ENCODE measurements at places on chromosomes 7 and 10.

GRCh38 chr7:35375516-35375915, 121.6 kb upstream of the TBX20 start:
- H3K27ac ChIP-seq: no peak overlapping the region
- DNase-seq: no peak
- H3K4me3 ChIP-seq: no peak overlapping the region
- H3K4me1 ChIP-seq: no peaks in the 10 kb centered on the region

- no peak for DNase-seq
- no peaks in the 10 kb centered on the region for H3K27me3 ChIP-seq
- H3K36me3 ChIP-seq: peaks cover 9% of the 10 kb centered on the region
- H3K4me3 ChIP-seq: no peak overlapping the region
- no peak overlapping the region for H3K27ac ChIP-seq
These were observed 71.8 kb upstream of the RPA3 start for GRCh38 chr7:7790041-7790741.

DNA sequence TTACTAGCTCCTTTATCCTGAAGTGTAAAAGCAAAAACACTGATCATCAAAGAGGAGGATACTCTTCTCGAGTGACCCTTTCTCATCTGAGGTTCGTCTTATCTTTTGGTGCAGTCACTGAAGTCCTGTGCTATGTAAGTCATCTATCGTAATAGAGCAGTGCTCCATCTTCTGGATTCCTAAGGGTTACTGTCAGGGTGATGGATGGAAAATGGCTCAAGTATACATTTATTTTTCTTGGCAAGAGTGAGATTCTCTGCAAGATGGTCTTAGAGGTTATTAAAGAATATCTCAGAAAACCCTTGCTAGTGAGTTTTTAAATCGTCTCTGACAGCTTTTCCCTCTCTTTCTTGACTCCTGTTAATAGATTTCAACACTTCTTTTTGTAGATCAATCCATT, 12.4 kb downstream of the PRKG1 start:
- H3K27me3 ChIP-seq: no peaks in the 10 kb centered on the region
- no peak overlapping the region for H3K4me3 ChIP-seq
- H3K36me3 ChIP-seq: no peaks in the 10 kb centered on the region
- no peak overlapping the region for H3K27ac ChIP-seq
- DNase-seq: no peak

DNA sequence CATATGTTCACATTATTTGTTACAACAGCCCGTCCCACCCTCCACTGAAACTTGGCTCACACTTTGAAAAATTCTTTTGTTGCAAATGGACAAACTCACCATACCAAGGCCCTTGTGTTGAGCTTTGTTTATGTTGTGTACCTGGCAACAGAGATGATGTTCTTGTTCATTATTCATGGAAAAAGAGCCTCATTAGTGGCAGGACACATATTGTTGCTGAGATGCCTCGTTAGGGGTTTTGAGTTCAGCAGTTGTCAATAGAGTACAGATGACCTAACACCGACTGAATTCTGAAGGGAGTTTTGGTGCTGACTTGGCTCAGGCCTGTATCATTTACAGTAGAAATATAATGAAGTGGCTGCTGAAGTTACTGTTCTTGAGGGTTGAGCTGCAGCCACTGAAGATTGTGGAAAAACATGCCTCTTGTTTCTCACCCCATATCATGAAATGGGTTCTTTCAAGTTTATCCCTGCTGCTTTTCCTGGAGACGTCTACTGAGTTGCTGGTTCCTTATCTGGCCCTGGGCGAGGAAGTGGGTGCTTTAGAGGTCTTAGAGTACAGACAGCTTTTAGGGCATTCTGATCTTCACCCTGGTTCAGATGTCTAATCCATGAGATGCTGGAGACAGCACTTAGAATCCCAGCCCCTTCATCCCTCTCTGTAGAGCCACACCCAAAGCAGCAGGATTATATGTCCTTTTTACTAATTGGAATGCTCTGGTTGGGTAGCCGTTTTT, 149.7 kb downstream of the WNT2 start:
- H3K4me1 ChIP-seq: no peaks in the 10 kb centered on the region
- no peaks in the 10 kb centered on the region for H3K27me3 ChIP-seq
- no peak for DNase-seq
- no peaks in the 10 kb centered on the region for H3K36me3 ChIP-seq

DNA sequence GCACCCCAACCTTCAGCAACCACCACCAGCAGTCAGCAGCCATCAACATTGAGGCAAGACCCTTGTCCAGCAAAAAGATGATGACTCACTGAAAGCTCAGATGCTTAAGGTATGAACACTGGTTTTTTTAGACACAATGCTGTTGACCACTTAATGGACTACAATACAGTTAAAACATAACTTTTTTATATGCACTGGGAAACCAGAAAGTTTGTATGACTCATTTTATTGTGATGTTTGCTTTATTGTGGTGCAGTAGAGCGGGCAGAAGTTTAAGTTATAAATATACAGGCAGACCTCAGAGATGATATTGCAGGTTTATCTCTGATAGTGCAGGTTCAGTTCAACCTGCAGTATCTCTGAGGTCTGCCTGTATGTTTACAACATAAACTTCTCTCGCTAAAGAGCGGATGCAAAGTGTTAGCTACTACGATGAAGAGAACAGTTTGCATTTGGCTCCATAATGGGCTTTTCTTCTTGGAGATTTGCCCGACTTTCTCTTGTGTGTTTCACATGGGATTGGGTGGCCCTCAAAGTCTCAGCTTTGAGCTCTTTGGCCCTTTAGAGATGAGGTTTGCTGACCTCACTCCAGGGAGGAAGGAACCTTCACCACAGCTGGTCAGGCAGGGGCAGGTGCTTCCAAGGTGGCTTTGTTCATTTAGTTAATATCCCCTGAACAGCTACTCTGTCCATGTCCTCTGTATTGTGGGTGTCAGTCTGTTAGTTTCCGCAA, 84.4 kb upstream of the SHH start:
- H3K27me3 ChIP-seq: no peaks in the 10 kb centered on the region
- DNase-seq: no peak
- H3K4me1 ChIP-seq: no peaks in the 10 kb centered on the region
- H3K4me3 ChIP-seq: no peak overlapping the region

- DNase-seq: no peak
- no peak overlapping the region for H3K27ac ChIP-seq
These were observed 23.2 kb upstream of the LAMB1 start for GRCh38 chr7:108026116-108026515.

DNA sequence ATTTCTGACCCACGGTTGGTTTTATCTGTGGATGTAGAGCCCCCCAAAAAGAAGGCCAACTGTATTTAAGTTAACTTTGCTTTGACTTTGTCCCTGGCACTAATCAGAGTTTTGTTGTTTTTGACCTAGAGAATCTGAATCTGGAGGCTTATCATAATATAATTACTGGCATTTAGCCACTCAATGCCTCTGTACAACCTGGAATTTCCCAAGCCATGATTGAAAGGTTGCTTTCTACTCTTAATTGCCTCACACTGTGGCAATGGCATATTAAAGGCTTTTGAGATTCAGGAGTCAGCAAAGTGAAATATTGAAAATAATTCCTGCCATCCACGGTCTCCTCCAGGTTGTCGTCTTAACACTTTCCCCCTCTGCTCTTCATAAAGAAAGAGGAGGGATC, 205.2 kb upstream of the GHITM start:
- no peak overlapping the region for H3K27ac ChIP-seq
- H3K4me1 ChIP-seq: no peaks in the 10 kb centered on the region
- no peak for DNase-seq
- peaks cover 4% of the 10 kb centered on the region for H3K27me3 ChIP-seq
- H3K36me3 ChIP-seq: no peaks in the 10 kb centered on the region
- H3K4me3 ChIP-seq: no peak overlapping the region

DNA sequence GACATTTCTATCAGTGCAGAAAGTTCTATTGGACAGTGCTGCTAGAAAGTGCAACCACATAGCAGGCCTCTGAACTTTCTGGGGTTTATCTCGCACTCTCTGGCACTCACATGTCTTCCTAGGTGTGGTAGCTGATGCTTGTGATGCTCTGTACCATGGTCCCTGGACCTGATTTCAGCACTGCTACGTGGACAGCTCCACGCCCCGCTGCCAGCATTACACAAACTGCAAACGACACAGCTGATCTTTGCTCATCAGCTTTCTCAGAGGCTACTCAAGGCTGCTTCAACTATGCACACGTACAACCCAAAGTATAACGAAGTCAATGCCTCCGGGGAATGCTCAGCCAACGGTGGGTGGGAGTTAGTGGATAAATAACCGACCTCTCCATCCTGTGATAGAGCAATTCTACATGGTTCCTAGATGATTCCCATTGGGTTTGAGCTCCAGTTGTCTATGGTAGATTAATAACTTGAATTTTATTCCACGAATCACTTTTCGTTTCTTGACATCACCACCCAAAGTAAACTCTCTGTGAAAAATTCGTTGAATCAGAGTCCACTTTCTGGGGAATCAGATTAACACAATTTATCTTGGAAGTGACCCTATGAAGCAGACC, 302.5 kb downstream of the ACTR3B start:
- DNase-seq: peak; percentile 8
- no peaks in the 10 kb centered on the region for H3K4me1 ChIP-seq
- no peaks in the 10 kb centered on the region for H3K27me3 ChIP-seq
- no peak overlapping the region for H3K27ac ChIP-seq
- no peak overlapping the region for H3K4me3 ChIP-seq

- no peak for DNase-seq
- no peak overlapping the region for H3K27ac ChIP-seq
- no peak overlapping the region for H3K4me3 ChIP-seq
- no peaks in the 10 kb centered on the region for H3K4me1 ChIP-seq
These were observed 56.8 kb downstream of the PPP1R3C start for GRCh38 chr10:91576096-91576545.

- no peak for DNase-seq
- peaks cover 6% of the 10 kb centered on the region for H3K4me1 ChIP-seq
- H3K27me3 ChIP-seq: no peaks in the 10 kb centered on the region
- no peak overlapping the region for H3K27ac ChIP-seq
- no peak overlapping the region for H3K4me3 ChIP-seq
These were observed 97.5 kb upstream of the OIT3 start for GRCh38 chr10:72796042-72796441.

GRCh38 chr10:72682638-72683037, 9.3 kb upstream of the MCU start:
- H3K27me3 ChIP-seq: peaks cover 2% of the 10 kb centered on the region
- no peak overlapping the region for H3K4me3 ChIP-seq
- H3K27ac ChIP-seq: no peak overlapping the region
- no peaks in the 10 kb centered on the region for H3K4me1 ChIP-seq
- DNase-seq: no peak
- no peaks in the 10 kb centered on the region for H3K36me3 ChIP-seq

DNA sequence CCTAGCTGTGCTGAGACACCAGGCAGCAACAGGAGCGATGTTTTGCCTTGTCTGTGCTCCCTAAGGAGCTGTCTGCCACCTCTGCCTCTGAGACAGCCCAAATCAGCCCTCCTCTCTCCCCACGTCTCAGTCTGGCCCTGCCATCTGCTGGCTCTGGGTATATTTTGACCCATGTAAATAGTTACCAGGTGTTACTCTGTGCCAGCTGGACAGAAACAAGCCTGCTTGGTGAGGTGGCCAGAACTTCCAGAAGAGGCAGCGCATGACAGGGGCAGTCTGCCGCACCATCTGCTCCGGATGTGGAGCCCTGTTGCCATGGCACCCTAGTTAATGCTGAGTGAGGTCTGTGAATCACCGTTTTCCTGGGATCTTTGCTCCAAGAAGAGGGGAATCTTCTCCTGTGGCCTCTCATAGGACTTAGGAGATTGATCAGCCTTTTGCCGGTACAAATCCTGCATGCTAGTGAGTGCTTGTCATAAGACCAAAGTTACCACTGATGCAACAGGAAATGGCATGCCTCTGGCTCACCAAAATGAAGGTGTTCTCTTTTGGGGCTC, 31.8 kb downstream of the GSTO2 start:
- peak overlapping the region; percentile 84 for H3K27ac ChIP-seq
- H3K4me3 ChIP-seq: no peak overlapping the region
- no peaks in the 10 kb centered on the region for H3K27me3 ChIP-seq
- DNase-seq: peak; percentile 45
- peaks cover 43% of the 10 kb centered on the region for H3K4me1 ChIP-seq

DNA sequence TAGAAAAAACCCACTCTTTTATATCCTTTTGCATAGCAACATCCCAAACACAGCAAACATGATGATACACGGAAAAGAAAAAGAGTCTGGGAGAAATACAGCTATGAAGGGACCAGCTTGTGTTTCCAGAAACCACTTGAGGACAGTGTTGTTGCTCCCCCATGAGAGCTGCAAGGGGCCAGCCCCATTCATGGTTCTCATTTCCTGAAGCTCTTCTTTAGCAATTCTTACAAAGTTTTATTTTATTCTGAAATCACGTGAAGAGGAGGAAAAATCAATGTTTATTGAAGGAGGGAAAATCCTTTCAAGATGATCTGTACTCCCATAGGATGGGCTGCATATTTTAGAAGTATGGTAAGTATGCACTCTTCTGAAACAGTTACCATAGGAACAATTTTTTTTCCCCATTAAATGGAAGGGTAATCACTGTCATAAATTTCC, 17.5 kb upstream of the PRTFDC1 start:
- peaks cover 3% of the 10 kb centered on the region for H3K27me3 ChIP-seq
- H3K4me3 ChIP-seq: no peak overlapping the region
- no peak for DNase-seq
- H3K36me3 ChIP-seq: no peaks in the 10 kb centered on the region
- H3K4me1 ChIP-seq: peaks cover 3% of the 10 kb centered on the region
- H3K27ac ChIP-seq: no peak overlapping the region

DNA sequence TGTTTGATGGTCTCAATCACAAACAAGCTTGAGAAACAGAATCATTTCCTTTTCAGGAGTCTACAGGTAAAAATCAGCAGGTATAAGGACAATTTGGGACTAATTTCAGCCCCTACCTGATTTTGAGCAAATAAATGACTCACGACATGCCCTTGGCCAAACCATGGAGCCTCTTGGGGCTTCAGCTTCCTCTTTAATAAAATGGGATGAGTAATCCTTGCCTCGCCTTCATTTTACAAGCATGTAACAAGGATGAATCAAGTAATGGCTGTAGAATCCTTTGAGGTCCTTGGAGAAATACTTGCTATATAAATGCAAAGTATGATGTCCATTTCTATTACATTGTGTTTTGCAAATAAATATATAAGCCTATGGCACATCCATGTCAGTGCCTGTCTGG, 212.8 kb upstream of the PODXL start:
- no peaks in the 10 kb centered on the region for H3K36me3 ChIP-seq
- peaks cover 4% of the 10 kb centered on the region for H3K27me3 ChIP-seq
- H3K4me1 ChIP-seq: no peaks in the 10 kb centered on the region
- no peak overlapping the region for H3K4me3 ChIP-seq
- H3K27ac ChIP-seq: no peak overlapping the region
- DNase-seq: no peak

DNA sequence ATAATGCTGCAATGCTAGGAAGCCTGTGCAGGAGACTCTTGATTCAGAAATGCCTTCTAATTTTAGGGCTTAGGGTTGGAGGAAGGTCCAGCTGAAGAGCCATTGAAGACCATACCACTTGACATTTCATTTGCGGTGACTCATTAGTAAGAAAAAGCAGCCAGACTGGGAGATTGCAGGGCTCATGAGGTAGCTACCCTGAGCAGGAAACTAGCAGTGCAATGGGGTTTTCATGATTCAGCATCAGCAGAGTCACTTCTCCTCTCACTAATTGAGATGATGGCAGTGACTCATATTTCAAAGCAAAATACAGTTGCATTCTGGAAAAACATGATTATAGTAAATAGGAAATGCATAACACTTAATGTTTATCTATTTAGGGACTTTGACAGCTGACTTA, 434.1 kb downstream of the DNAJB9 start:
- no peak overlapping the region for H3K27ac ChIP-seq
- H3K4me3 ChIP-seq: no peak overlapping the region
- H3K4me1 ChIP-seq: no peaks in the 10 kb centered on the region
- DNase-seq: no peak
